ENCODE measurements at places on chromosomes 4 and X. TPM values are rescaled to one million over a fixed set of nuclear protein-coding genes. Genes with fewer than 3 reads are reported as not detected.
A peak's percentile ranks its signal among the peaks of the same experiment; 100 is the strongest.

LEF1 gene
- total RNA-seq = 0.41 TPM

- DNase-seq = no peak
Measured at GRCh38 chr4:38837849-38838248, 18.8 kb downstream of the TLR6 start.

BRS3 gene
- not detected for total RNA-seq

DNA sequence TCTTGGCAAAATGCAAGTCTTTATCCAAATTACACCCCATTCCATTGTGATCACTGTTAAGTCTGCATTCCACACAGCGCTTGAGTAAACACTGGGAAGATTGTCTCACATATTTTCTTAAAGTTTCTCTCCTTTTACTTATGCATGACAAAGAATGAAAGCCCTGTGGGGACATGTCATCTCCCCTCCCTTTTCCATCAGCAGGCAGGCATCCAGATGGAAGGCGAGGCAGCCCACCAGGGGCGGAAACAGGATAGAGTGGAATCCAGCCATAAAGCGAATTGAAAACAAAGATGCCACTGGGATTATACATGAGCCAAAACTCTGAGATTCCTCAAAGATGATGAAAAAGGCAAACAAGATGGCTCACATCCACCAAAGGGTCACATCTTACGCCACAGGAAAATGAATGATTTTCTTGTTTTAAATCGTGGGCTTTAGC lies 78.2 kb downstream of the AFAP1 start:
- peak; percentile 41 for DNase-seq

- peak; percentile 86 for DNase-seq
Measured at GRCh38 chr4:78776079-78776728, at the start of gene BMP2K. TSS of gene BMP2K (plus strand) at chr4:78776350. CDS start at chr4:78776544, 194 bp downstream.

ANAPC4 gene
- 12.2 TPM for total RNA-seq

TCP11X2 gene
- total RNA-seq = not detected

- DNase-seq = no peak
Measured at GRCh38 chr4:47143261-47143660, 111.9 kb downstream of the GABRB1 start.

SPANXN3 gene
- total RNA-seq = not detected

DNA sequence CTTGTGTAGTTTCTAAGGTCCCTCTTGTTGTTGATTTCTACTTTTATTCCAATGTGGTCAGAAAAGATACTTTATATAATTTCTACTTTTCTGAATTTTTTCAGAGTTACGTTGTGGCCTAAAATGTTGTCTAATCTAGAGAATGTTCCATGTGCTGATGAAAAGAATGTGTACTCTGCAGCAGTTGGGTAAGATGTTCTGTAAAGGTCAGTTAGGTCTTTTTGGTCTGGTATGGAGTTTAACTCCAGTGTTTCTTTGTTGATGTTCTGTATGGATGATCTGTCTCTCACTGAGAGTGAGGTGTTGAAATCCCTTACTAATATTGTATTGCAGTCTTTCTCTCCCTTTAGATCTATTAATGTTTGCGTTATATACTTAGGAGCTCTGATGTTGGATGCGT lies 37.0 kb upstream of the GPRIN3 start:
- no peak for DNase-seq

DNA sequence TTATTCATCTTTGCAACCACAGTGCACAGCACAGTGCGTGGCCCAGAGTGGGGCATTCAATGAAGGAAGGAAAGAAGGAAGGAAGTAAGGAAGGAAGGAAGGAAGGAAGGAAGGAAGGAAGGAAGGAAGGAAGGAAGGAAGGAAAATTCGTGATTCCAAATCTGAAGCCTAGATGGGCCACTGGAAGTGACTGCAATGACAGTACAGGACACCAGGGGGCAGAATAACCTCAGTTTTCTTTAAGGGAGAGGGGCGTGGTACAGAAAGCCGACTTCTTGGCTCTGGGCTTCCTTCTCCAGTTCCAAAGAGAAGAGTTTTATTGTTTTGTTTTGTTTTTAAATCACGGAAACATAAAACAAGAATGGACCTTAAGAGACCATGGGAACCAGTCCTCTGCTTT lies 47.8 kb downstream of the APLN start:
- no peak for DNase-seq

DNA sequence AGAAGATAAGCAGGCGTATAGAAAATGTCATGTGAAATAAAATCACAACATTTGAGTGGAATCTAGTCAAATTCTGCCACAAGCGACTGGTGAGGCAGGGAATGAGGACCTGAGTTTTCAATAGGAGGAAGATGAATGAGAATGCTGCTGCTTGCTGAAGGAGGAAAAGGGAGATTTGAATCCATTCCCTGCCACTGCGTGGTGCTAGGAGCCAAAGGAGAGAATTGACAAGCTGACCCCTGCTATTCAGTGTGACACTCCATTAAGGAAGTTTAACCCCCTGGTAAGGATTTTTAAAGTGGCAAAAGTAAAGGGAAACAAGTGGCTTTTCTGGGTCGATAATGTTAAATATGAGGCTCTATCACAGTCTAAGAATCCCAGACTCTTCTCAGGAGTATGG lies 314.0 kb downstream of the NAF1 start:
- no peak for DNase-seq

DNA sequence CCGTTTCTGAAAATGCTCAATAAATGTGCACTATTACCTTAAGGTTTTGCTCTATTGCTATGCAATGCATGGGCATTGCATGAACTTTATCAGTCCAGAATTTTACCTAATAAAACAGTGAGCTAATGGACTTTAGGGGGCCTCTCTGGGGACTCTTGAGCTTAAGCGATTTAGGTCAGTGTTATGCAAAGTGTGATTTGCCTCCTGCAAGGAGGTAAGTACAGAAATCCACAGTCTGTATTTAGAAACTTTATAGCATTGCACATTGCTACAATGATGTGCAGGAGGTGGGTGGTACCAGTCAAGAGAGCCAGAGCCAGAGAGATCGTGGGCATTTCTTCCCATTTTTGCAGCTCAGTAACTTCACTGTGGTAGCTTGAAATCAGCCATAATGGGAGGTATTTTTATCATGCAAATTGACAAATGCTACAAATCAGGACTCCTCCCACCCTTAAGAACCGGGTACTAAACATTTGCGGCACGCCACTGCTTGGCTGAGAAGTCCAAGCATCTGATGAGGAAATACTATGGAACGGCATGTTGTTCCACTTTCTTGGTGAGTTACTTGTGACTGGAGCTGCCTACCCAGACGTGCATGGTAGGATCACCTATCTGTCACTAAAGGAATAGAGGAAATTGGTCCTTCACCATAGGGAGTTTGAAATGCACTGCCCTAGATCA lies 174.6 kb upstream of the PGRMC2 start:
- DNase-seq = no peak

- DNase-seq = no peak
Measured at GRCh38 chrX:47278691-47279090, 45.9 kb downstream of the USP11 start.

CPZ gene
- total RNA-seq = 0.27 TPM

DNA sequence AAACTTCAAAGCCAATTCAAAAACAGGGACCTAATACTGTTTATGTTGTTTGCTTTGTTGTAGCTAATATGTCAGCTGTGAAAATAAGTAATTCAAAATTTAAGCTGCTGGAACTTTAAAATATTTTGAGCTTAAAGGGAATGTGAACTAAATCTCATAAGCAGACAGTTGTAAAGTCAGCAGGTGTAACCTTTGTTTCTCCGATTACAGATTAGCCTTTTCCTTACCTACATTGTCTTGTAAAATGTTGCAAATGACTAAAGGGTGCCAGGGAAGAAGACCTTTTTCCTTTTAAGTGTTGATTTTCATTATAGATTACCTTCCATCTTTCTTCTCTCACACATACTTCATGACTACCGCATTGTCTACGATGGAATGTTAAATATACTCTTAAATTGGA lies 405.1 kb downstream of the KCNIP4 start:
- DNase-seq = no peak

- DNase-seq = no peak
Measured at GRCh38 chr4:99585516-99585915, 10.9 kb downstream of the MTTP start.

COL25A1 gene
- 0.77 TPM for total RNA-seq

GRCh38 chr4:73704314-73705055 lies 35.9 kb upstream of the CXCL8 start:
- DNase-seq = no peak

DNA sequence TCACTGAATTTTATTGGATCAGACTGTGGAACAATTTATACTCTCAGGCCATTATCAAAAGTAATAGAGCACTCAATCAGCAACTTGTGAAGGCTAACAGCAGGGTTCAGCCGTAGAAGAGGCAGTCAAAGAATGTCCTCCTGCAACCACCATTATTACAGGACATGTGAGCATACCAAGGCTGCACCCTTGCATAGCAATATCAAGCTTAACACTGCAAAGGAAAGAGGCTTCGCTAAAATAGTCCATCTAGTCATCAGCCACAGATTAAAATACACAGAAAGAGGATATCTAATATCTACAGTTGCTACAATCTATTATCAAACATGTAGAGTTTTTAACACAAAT lies 42.9 kb upstream of the TMPRSS11B start:
- DNase-seq = no peak

All from left ventricle myocardium inferior (tissue), 1 donor.